T47D (cell line): ENCODE measurements at places on chromosomes 1 and 21.

DNA sequence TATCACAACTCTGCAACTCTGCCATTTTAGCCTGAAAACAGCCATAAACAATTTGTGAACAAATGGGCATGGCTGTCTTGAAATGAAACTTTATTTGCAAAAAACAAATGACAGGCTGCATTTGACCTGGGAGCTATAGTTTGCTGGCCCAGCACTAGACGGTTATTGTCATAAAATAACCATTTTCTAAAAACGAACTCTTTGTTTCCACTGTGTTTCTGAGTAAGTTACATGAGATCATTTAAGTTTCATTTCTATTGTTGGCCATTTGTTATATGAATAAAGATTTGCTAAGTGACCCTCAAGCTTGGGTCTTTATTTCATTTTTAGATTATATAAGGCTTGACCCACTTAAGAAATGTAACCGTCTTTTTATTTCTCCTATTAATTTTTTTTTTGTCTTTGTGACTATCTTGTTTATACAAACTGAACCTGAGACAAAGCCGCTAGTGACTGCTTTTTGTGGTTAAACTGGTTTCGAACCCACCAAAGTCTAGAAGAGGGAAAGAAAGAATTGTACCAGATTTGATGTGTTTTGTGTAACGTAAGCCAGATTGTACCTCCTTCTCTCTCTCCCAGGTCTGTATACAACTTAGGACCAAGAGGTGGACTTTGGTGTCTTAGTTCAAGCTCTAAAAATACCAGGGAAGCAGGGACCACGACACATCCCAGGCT, 12.9 kb upstream of the KCNJ15 start:
- DNase-seq = no peak

DNA sequence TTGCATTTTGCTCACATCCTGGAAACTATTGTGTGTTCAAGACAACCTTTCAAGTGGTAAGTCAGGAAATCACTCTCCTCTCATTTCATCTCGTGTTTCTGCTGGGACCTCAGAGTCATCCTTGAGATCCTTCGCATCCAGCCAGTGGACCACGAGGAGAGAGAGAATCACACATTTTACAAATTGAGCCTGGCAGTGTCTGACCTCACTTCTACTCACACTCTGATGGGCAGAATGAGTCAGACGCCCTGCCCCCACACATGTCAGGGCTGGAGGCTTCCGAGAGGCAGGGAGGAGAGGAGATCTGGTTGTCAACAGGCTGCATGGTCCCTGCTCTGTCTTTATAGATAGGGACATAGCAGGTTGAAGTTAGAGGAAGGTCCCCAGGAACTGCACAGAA, 509.7 kb downstream of the AJAP1 start:
- no peak for DNase-seq

DNA sequence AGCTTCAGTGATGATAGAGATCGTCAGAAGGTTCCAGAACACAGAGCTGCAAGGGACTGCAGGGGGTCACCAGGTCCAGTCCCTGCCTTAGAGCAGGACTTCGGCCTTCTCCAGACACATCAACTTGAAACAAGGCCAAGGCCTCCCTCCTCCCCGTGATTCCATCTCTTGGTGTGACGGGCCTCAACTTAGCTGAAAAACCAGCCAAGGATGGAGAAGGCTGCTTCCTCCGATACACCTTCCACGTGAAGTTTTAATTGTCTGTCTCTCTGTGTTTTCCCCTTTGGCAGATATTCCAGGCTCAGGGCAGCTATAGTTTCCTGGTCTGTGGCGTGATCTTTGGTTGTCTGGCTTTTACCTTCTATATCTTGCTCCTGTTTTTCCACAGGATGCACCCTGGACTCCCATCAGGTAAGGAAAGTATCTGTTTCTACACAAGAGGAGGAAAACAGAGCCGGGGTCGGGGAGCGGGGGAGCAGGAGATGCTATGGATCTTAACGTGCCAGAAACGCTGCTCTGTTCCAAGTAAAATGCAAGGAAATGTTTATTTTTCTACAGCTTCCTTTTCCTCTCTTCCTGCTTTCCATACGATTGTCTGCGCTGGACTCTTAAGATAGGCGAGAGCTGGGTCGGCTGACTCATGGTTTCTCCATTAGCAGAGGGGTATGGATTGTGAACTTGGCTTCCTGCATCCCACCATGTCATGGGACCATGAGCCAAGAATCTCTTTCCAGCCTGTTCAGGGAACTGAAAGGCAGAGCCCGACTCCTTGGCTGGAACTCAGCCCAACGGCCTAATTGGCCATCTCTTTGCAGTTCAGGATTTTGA, 32.8 kb downstream of the ELK4 start:
- DNase-seq = no peak

GRCh38 chr21:35743571-35743970, 316.8 kb downstream of the SETD4 start:
- DNase-seq = no peak

GRCh38 chr1:240467895-240468294, 144.1 kb downstream of the GREM2 start:
- no peak for DNase-seq

DNA sequence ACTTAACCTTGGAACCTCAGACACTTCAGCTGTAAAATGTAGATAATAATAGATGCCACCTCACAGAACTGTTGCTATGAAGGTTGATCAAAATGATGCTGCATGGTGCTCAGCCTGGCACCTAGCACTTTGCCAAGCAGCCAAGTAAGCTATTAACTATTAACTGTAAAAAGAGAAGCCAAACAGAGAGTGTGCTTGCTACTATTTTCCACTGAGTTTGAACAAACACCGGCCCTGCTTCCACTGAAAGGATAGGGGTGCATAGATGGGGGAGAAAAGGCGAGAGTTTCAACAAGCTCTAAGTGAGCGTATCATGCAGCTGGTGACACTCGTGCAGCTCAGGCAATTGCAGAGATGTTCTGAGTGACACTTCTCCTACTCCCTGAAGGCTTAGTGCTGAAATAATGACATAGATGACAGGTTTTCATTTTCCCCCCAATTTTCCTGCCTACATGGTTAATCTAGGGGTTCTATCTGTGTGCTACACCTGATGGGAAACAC, 78.2 kb downstream of the GPR88 start:
- no peak for DNase-seq

DNA sequence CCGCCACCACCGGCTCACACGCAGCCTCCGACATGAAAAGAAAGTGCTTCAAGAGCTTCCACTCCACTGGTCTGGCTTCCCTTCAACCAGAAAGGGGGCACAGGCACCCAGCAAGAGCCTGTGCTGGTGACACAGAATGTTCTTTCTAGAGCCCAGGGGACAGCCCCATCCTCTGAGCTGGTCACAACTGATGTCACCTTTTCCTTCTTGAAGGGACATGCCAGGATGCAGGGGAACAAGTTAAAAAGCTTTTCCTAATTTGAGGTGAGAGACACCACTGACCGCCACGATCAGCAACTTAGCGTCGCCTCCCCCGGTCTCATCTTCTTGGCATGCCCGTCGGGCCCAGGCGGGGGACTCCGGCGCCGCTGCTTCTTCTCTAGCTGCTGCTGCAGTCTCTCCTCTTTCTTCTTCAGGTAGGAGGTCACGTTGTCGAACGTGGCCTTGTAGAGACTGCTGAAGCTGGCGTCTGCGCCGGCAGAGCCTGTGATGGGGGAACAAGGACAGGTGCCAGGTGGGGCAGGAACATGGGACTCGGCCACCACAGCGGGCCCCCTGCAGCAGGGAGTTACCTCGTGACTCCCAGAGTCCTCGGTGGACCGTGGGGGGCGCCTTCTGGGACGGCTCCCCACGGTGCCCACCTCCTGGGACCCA, 29.5 kb downstream of the WDR4 start:
- DNase-seq = no peak

GRCh38 chr21:26041431-26042180, 129.0 kb downstream of the APP start:
- no peak for DNase-seq

DNA sequence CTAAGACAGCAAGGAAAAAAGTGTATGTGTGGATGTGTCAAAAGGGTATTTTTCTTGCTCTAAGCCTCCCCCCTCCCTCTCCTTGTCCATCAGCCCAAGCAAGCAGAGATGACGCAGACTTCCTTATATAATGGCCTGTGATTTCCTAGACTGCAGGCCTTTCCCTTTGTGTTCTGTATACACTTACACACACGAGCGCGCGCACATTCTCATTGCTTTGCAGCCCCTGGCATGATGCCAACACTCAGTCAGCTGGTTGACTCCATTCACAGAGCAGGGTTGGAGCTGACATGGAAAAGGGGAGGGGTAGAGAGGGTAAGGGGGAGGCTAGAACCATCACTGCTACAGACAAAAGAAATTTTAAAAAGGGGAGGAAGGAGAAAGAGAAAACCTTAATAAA, 41.8 kb downstream of the GATAD2B start:
- peak; percentile 49 for DNase-seq
